ENCODE measurements at places on chromosomes 16 and 17.

DNA sequence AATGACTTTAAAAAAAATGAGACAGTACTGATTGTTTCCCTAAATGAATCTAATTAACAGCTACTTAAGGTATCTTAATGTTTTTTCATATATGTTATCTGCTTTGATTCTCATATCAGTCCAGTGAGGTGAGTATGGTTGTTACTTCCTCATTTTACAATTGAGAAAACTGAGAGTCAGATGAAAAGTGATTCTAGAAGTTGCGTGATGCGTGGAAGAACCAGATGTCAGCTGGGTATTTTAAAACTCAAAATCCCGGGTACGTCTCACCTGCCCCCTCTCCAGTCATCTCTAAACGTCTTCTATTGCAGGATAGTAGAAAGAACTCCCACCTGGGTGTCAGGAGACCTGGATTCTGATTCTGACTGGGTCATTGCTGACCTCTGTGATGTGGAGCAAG, 89.2 kb downstream of the MAP2K6 start:
- DNase-seq: no peak

GRCh38 chr16:17335826-17336529, 134.8 kb downstream of the XYLT1 start:
- DNase-seq: no peak

- DNase-seq: no peak
Measured at GRCh38 chr17:9533441-9533840, 42.2 kb downstream of the STX8 start.

- DNase-seq: no peak
Measured at GRCh38 chr17:72514321-72514861, 393.6 kb downstream of the SOX9 start.

- no peak for DNase-seq
Measured at GRCh38 chr16:28149011-28149888, 62.5 kb downstream of the XPO6 start.

DNA sequence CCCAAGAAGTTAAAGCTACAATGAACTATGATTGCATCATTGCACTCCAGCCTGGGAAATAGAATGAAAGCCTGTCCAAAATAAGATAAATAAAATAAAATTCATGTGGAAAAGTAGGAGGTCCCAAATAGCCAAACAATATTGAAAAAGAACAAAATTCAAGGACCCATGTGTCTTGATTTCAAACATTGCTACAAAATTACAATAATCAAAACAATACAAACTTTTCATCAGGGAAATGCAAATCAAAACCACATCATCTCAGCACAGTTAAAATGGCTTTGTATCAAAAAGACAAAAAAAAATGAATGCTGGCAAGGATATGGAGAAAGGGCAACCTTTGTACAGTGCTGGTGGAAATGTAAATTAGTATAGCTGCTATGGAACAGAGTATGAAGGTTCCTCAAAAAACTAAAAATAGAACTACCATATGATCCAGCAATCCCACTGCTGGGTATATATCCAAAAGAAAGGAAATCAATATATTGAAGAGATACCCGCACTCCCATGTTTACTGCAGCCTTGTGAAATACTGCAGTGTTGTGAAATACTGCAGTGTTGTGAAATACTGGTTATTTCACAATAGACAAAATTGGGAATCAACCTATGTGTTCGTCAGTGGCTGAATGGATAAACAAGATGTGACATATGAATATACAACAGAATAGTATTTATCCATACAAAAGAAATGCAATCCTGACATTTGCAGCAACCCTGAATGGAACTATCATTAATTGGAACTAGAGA, 24.5 kb upstream of the ZNF287 start:
- DNase-seq: no peak

DNA sequence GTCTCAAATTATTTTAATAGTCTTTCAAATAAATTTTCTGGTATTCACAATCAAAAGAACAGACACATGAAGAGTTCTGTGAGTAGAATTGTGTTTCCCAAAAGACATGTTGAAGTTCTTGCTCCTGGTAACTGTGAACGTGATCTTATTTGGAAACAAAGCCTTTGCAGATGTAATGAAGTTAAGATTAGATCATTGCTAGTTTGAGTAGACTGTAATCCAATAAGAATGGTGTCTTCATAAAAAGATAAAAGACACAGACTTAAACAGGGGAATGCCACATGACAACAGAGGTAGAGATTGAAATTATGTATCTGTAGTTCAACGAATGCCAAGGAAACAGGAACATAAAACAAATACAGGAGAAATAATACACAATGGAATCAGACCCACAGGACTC, 357.4 kb upstream of the CA10 start:
- DNase-seq: no peak

GRCh38 chr16:87851141-87851587, 18.1 kb downstream of the SLC7A5 start:
- no peak for DNase-seq

DNA sequence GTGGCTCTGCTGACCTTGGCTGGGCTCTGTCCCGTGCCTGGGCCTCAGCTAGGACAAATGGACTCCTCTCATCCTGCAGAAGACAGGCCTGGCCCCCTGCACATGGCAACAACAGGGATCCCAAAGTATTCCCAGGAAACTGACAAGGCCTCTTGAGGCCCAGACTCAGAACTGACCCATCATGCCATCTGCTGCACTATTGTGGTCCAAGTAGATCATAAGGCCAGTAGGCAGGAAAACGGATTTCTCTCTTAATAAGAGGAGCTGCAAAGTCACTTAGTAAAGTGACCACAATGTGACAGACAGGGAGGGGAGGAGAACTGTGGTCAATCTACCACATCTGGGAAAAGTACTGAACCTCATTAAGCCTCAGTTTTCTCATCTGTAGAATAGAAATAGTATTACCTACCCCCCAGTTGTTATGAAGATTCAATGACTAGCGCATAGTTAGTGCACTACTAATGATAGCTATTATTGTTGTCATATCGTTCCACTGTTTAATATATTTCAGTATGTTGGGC, 62.1 kb upstream of the TNRC6A start:
- DNase-seq: no peak

- peak; percentile 25 for DNase-seq
Measured at GRCh38 chr16:4081521-4082021, 34.7 kb downstream of the ADCY9 start.

- DNase-seq: no peak
Measured at GRCh38 chr17:7480089-7480384, 606 bp upstream of the ZBTB4 start.

Data from activated naive CD8-positive, alpha-beta T cell treated with anti-CD3 and anti-CD28 coated beads, Interleukin-2, amount 50 U/mL, for 24 hours (primary cell).